Activated CD4-positive, alpha-beta T cell treated with anti-CD3 and anti-CD28 coated beads, Interleukin-10, Interleukin-2, amounts not matched to agents 100 ng/mL and 50 ng/mL, durations not matched to agents 16 hours and 8 hours (primary cell): ENCODE measurements at places on chromosomes 6 and 20.

- no peak for DNase-seq
Measured at GRCh38 chr6:75183099-75183541, 22.7 kb downstream of the COL12A1 start.

- no peak for DNase-seq
Measured at GRCh38 chr20:59976156-59976782, 18.0 kb downstream of the CDH26 start.

DNA sequence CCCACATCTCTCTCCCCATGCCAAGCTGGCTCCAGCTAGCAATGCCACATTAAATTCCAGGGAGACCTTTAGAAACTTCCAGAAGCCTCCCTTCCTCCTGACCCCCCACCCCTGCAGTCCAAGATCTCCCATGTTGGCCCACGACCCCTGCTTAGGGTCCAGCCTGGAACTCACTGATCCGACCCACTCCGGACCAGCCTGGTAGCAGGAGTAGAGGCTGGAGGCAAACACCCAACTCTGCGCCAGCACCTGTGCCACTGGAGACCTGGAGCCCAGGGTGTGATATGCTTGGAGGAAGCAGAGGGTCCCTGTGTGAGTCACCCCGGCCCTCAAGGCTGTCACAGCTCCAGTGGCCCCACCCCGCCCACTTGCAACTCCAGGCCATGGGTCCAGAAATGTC is 3.3 kb upstream of the ULBP1 start:
- DNase-seq: no peak

DNA sequence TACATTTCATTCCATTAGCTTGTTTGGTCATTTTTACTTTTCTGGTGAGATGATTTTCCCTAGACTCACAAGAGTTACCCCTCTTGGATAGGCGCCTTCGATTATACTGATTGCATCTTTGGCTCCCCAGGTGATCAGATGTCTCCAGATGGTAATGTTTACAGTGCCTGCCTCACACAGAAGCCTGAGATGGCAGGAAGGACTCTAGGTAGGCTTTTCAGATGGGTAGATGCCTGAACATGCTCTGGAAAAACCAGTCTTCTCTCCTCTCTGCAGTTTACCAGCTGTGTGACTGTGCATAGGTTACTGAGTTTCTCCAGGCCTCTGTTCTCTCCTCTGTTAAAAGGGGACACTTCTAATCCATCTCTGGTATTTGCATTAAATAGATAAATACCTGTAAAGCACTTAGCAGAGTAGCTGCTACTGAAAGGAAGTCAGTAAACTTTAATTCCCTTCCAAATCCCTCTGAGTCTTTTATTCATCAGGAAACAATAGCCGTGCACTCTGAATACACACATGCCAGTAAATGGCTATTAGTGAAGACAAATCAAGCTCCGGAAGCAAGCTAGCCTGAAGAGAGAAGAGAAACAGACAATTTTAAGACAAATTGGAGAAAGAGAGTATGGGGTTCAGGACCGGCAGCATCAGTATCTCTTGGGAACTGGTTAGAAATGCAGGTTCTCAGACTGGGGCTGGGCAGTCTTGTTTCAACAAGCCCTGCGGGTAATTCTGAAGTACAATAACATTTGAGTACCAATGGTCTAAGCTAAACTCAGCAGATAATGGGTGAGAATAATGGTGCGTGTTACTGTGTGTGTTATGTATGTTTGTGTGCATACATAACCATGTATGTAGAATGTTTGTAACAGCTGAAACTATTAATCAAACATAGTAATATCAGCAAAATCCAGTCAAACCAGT is 139.4 kb downstream of the UST start:
- DNase-seq: no peak

- DNase-seq: no peak
Measured at GRCh38 chr6:88972504-88973423, 9.3 kb upstream of the RNGTT start.

DNA sequence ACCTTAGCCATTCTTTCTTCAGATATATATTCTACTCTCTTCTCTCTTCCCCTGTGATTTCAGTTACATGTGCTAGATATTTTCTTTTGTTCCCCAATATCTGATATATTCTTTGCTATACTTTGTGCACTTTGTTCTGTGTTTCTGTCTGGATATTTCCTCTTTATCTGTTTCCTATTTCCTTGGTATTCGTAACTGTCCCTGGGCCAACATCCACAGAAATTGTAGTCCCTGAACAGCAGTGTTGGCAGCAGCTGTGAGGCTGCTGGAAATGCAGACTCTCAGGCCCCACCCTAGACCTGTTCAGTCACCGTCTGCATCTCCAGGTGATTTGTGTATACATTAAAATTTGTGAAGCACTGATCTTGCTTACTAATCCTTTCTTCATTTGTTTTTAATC is 522.9 kb upstream of the SOX4 start:
- DNase-seq: no peak

DNA sequence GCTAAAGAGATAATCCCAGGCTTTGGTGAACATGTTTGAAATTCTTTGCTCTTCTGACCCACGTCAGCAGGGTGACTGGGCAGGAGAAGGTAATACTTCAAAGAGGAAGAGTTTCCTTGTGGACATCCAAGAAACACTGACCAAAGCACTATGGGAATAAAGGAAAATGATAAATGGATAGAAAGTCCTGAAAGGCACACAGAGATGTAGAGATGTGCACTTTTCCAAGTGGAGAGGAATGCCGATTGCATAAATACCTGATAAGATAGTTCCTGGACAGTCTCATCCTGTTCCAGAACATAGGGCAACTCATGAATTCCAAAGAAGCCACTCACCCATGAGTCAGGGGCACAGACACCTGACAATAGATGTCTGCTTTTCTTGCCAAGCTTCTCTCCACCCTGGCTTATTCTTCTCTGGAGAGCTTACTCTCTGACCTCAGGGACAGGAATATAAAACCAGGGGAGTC is 191.3 kb upstream of the FOXA2 start:
- no peak for DNase-seq

GRCh38 chr20:43525021-43525420 is 17.5 kb downstream of the L3MBTL1 start:
- DNase-seq: no peak

DNA sequence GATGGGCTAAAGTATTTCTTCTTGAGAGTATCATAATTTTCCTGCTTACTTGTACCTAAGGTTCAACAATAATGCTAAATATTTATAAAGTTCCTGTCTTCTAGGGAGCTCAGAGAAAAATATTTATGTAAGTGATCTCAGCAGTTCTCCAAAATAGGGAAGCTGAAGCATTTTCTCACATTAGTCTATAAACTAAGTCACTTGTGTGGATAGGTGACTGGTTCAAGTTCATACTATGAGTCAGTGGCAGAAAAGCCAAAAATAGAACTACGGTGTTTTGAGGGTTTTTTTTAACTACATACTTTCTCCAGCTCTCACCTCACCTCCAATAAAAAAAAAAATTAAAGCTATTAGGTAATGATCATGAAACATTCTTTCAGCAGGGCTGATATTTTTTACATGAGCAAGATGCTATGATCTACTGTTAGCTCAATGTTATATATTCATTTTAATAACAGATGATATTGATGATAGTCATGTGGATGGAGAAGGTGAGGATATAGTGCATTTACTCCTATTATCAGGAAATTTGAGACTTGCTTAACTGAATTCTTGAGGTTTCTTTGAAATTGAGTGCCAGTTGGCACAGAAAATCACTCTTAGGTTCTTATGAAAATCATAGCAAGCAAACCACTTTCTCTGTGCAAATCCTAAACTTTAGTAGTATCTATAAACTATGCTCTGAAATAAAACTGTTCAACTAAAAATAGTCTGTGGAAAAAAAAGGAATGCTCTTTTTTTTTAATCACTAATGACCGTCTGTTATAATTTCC is 4.1 kb upstream of the MOXD1 start:
- DNase-seq: peak; percentile 31

- DNase-seq: no peak
Measured at GRCh38 chr20:14375416-14375985, 38.1 kb upstream of the FLRT3 start.

GRCh38 chr6:42260972-42261371 is 43.3 kb upstream of the MRPS10 start:
- DNase-seq: peak; percentile 33

DNA sequence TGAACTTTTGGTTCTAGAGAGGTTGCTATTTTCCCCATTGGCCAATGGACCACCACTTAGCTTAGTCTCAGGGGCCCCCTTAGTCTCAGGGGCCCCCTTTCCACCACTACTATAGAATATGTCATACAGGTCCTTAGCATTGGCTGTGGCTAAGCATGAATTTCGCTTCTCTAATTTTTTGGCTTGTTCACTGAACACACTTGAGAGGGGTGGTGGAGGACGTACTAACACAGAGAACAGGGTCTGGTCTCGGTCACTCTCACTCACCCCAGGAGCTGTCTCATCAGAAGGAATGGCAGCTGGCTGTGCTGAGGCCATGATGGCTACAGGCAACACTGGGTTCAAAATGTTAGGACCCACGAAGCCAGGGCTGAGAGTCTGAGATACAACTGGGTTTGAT is 30.3 kb downstream of the ZNF318 start:
- no peak for DNase-seq

- DNase-seq: no peak
Measured at GRCh38 chr6:133432021-133432989, 191.1 kb downstream of the EYA4 start.

GRCh38 chr6:7904654-7905319 is 5.8 kb downstream of the TXNDC5 start:
- no peak for DNase-seq

DNA sequence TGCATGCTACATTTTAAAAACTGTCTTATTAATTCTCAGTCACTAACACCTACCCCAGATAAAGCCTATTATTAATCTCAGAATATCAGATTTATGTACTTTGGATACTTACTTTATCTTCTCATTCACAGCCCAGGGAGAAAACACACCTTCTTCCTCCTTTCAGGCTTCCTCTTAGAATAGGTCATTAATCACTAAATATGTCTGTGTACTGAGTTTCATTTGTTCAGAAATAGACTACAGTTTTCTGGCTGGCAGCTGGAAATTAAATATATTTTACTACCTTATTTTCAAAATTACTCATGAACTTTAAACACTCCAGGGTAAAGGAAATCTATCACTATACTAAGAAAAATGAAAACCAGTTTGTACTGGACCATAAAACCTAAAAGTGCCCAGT is 147.7 kb upstream of the DST start:
- no peak for DNase-seq

DNA sequence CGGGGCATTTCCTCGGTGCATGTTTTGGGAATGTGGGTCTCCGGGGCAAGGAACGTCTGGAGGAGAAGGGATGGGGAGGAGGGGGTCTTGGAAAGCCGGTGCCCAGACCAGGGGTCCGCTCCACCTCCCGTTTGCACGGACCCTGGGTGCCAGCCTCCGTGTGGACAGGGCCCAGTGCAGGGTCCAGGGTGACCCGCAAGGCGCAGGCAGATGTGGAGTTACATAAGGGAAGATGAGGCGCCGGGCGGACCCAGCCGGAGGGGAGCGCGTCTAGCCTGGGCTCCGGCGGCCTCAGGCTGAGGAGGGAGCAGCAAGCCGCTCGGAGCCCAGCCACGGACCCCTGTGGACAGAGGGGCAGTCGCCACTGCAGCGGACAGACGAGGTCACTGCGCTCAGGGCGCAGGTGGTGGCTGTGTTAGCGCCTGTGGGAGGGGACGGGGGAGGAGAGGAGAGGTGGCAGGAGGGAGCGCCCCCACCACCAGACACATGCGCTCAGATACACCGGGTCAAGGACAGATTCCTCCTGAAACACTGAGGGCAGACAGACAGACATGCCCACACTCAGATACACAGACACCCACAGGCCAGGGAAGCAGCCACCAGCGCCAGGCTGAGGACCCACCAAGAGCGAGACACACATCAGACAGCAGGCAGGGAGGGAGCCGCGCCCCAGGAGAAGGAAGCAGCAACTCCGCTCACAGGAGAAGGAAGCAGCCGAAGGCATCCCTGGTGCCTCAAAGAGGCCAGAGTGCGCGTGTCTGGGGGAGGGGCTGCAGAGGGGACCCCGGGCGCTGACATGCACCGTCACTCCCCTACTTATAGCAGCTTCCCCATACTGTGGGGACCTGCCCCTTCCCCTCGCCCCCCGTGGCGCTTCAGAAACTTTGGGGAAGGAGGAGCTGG is 839 bp upstream of the HRH3 start:
- DNase-seq: no peak

GRCh38 chr6:135183002-135183531 is 2.0 kb downstream of the MYB start:
- peak; percentile 95 for DNase-seq

GRCh38 chr6:88619951-88620350 is 343.5 kb downstream of the RNGTT start:
- DNase-seq: no peak

DNA sequence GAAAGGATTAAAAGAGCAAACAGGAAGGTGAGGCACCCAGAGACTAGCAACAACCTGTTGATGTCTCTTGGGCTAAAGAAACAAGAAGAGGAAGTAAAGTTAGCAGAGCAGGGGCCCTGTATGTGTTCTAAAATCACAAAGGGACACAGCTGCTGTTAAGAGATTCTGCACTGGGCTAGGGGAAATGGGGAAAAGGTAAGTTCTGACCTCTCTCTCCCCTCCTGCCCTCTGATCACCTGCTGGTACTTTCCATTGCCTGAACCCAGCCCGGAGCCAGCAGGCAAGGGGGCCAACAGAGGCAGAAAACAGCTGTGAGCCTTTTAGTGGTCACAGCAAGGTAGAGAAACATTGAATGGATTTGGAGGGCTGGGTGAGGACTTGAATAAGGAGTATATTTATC is 13.5 kb upstream of the CNR1 start:
- DNase-seq: no peak

- no peak for DNase-seq
Measured at GRCh38 chr20:61759286-61760065, 306.2 kb downstream of the TAF4 start.

DNA sequence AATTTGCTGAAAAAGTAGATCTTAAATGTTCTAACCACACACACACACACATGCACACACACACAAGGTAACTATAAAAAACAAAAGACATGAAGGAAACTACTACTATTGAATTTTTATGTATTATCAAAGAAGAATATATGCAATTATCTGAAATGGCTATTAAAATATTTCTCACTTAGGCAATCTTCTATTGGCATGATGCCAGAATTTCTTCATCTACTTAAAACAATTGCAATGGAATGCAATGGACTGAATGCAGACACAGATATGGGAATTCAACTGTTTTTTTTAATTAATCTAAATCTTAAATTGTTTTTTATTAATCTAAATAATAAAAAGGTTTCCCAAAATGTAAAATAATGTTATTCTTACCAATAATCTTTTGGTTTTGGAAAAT is 152.6 kb upstream of the SMLR1 start:
- no peak for DNase-seq

DNA sequence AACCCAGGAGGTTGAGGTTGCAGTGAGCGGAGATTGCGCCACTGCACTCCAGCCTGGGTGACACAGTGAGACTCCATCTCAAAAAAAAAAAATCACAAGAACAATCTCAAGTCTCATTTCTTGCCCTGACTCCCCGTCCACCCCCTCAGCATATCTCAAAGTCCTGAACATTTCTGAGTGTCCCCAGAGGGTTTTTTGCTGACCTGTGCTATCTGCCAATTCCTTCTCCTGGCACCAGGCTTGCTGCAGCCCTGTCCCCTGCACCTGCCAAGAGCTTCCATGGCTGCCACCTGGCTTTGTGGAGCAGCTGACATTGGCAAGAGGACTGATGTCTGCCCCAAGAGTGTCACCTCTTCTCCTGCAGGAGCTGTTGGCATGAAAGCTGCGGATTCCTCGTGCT is 54.9 kb upstream of the PTPRT start:
- DNase-seq: no peak
